ENCODE measurements at places on chromosomes 1 and 21.

DNA sequence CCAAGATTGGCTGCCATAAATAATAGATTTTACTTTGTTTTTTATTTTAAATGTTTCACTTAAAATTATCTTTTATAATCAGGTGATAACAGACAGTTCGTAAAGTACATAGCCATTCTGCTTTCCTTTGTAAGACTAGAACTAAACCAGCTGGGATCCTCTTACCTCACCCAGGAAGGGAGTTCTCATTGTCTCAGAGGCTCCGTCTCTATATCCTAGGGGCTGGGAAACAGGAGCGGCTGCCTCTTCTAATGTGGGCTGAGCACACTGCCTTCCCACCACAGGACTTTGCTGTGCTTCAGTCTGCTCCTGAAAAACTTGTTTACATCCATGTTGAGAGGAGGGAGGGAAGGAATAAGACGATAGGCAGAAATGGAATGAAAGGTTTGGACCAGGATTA, 45.6 kb upstream of the PGD start:
- H3K4me3 ChIP-seq = no peak overlapping the region
- peaks cover 7% of the 10 kb centered on the region for H3K36me3 ChIP-seq
- H3K4me1 ChIP-seq = no peaks in the 10 kb centered on the region
- DNase-seq = no peak

- H3K27ac ChIP-seq = peak overlapping the region; percentile 93
- H3K4me3 ChIP-seq = peak overlapping the region; percentile 100
- DNase-seq = peak; percentile 43
- peaks cover 41% of the 10 kb centered on the region for H3K36me3 ChIP-seq
Observed at GRCh38 chr1:101240041-101240430, 3.2 kb downstream of the S1PR1 start.

GRCh38 chr1:46536527-46536926, 14.9 kb downstream of the KNCN start:
- no peak for DNase-seq
- peaks cover 8% of the 10 kb centered on the region for H3K4me1 ChIP-seq
- no peaks in the 10 kb centered on the region for H3K36me3 ChIP-seq
- no peak overlapping the region for H3K27ac ChIP-seq
- H3K4me3 ChIP-seq = no peak overlapping the region

DNA sequence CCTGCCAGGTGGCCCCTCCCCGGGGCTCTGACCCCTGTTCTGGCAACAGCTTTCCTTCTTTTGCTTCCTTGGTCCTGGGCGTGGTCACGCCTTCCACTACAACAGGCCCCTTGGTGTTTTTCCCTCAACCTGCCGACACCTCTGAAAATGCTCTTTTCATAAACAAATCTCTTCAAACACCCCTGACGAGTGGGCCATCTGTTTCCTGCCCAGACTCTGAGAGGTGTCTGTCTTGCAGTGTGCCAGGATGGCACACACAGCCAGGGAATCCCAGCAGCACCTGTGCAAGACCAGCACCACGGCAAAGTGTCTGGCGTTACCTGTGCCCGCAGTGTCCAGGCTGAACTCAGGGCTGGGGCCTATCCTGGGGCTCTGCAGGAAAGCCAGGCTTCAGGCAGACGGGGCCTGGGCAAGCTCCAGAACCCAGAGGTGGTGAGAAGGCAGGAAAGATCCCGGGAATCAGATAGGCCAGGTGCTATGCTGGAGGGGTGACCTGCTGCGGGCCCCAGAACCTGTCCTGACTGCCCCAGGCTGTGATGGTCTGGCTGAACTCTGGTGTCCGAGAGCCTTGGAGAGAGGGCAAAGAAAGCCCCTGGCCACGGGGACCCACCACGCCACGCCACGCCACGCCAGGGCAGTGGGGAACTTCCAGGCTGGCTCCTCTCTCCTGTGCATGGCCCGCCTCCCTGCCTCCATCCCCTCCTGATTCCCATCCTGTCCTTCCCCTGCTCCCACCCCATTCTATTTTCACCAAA, 88.9 kb downstream of the SIK1 start:
- peaks cover 39% of the 10 kb centered on the region for H3K27me3 ChIP-seq
- peak overlapping the region; percentile 93 for H3K27ac ChIP-seq
- H3K4me3 ChIP-seq = peak overlapping the region; percentile 26
- DNase-seq = no peak

DNA sequence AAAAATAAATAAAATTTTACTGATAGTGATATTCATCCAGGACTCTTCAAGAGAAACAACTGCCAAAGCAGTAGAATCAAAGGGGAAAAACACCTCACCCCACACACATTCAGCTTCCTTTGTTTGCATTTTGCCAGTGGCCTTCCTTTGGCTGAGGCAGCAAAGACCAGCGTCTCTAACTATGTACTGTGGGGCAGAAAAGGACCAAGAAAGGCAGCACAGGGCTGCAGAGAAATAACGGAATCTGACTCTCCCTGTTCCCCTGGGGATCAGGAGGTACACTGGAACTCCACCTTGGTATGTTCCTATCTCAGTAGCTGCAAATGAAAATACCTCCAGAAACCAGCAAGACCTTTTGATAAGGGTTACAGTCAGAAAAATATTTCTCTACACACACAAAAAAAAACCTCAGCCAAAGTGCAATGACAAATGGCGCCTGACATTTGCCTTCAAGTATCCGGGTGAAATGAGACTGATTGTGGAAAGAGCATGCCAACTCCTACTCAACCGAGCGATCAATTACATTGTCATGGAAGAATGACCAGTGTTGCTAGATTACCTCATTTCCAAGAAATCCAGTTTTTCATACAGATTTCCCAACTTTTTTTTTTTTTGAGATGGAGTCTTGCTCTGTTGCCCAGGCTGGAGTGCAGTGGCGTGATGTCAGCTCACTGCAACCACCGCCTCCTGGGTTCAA, 50.9 kb downstream of the TARBP1 start:
- DNase-seq = no peak
- H3K4me3 ChIP-seq = no peak overlapping the region

DNA sequence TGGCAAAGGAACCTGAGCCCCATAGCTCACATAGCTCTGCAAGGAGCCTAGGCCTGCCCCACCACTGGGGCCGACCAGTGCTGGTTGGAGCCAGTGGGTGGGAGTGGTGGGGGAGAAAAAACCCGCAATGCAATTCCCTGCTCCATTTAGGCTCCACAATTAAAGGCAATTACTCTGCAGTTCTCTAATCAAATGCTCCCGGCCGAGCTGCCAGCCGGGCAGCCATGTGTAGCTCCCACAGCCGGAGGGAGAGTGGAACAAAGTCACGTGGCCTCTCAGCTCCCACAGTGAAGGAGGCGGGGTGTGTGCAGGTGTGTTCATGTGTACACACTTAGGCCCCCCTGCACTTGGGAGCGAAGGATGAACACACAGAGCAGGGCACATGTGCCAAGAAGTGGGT, 81.6 kb downstream of the KIRREL1 start:
- no peaks in the 10 kb centered on the region for H3K4me1 ChIP-seq
- no peak for DNase-seq
- H3K27me3 ChIP-seq = no peaks in the 10 kb centered on the region
- H3K36me3 ChIP-seq = no peaks in the 10 kb centered on the region
- no peak overlapping the region for H3K27ac ChIP-seq

DNA sequence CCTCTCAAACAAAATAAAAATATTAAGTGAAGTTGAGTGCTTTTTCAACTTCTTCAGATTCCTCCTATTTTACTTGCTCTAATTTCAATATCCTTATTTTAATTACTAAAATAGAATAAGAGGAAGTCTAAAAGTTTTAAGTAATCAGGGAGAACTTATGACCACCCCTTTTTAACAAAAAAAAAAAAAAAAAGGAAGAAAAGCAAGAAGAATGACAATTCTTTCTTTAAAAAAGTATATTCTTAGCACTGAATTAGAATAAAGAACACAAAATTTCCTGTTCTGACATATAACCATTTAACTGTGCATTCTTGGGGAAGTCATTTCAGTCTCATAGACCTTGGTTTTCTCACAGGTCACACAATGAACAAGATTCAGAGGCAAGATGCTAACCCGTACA, 46.8 kb downstream of the SAMSN1 start:
- no peaks in the 10 kb centered on the region for H3K27me3 ChIP-seq
- DNase-seq = no peak
- H3K4me3 ChIP-seq = no peak overlapping the region

DNA sequence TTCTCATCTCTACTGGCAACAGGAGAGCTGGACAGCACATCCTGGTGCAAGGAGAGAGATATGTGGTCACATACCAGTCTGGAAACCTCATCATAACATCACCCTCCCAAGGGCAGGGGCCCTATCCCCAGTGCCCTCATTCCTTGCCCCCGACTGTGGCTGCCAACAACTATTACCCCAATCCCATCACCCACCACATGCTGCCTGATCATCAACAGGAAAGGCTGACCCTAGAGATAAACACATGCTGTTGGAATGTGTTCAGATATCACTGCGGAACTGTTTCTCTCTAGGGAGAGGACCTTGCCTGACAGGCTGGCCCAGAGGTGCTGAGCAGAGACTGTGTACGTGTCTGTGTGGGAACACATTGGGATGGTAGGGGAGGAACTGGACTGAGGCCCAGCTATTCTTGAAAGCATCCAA, 4.5 kb upstream of the INKA2 start:
- no peak for DNase-seq
- no peaks in the 10 kb centered on the region for H3K36me3 ChIP-seq
- H3K4me1 ChIP-seq = peaks cover 15% of the 10 kb centered on the region
- H3K4me3 ChIP-seq = no peak overlapping the region
- no peak overlapping the region for H3K27ac ChIP-seq

- peak overlapping the region; percentile 91 for H3K27ac ChIP-seq
- H3K4me1 ChIP-seq = peaks cover 60% of the 10 kb centered on the region
- no peak for DNase-seq
- no peaks in the 10 kb centered on the region for H3K36me3 ChIP-seq
Observed at GRCh38 chr1:11802616-11802972, 3.2 kb downstream of the MTHFR start.

DNA sequence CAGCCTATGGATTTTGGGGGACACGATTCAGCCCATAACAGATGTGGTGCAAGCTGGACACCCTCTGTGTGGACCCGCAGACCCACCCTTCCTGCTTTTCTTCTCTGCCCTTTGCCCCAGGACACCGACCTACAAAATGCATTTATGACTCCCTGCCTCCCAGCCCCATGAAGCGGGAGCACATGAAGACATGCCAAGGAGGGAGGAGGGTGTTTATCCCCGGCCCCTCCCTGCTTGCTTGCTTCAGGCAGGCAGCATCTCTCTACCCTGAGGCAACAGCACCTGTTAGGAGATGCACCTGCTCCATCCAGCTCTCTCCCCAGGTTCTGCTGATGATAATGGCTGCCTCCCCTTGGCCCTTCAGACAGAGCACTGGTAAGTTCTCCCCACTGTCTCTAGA, 187.5 kb downstream of the PSMG1 start:
- H3K27me3 ChIP-seq = peaks cover 2% of the 10 kb centered on the region
- H3K4me1 ChIP-seq = no peaks in the 10 kb centered on the region

DNA sequence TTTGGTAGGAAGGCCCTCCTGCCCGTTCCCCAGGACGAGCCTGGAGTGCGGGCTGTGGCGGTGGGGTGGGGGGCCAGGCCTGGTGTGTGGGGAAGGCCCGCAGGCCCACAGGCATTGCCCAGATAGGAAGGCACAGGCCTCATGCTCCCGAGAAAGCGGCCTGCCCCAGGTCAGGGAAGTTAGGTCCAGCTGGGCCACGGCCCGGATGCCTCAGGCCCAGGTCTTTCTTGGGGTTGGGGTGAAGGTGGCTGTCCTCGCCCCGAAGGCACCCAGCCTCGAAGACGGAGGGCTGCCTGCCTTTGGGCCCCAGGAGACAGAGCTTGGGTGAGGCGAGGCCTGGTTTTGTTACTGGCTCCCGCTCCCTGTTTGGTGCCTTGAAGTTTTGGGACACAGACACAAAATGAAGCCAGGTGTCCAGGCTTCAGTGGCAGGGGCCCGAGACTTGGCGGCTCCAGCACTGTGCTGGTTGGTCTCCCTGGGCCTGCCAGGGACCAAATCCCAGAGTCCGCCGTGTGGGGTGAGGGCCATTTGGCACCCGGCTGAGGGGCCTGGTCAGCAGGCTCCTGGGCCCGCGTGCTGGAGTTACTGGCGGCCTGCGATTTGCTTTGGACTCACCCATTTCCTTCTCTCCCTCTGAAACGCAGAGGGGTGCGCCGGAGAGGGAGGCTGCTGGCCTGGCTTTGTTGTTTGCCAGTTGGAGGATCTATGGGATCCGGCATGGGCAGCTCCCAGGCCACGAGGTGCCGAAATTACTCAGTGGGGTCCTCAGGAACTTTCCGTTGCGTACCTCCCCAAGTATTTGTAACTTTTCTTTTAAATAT, 2.0 kb downstream of the SKI start:
- H3K27ac ChIP-seq = peak overlapping the region; percentile 95
- peak overlapping the region; percentile 96 for H3K4me3 ChIP-seq
- peaks cover 80% of the 10 kb centered on the region for H3K27me3 ChIP-seq
- DNase-seq = no peak

- peaks cover 53% of the 10 kb centered on the region for H3K36me3 ChIP-seq
- H3K27me3 ChIP-seq = peaks cover 1% of the 10 kb centered on the region
- no peak overlapping the region for H3K4me3 ChIP-seq
- H3K27ac ChIP-seq = no peak overlapping the region
- H3K4me1 ChIP-seq = peaks cover 74% of the 10 kb centered on the region
Observed at GRCh38 chr1:174975764-174976163, 24.0 kb upstream of the CACYBP start.

DNA sequence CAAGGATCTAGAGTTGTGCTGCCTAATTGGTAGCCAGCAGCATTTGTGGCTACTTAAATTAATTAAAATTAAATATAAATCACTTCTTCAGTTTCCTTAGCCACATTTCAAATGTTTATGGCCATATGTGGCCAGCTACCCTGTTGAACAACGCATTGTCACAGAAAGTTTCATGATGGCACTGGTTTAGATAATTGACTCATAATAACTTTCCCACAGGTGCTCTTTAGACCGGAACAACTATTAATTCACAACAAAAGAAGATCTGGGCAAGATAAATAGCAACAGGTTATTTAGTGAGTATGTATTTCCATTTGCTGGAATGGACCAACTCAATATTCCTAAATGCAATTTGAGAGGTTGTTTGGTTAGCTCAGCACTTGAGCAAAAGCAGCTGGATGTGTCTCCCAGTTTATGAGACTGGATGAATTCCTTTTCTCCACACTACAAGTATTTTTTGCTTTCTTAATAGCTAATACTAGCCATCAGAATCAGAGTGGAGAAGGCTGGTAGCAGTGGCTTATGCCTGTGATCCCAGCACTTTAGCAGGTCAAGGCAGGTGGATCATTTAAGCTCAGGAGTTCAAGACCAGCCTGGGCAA, 3.7 kb upstream of the AMIGO1 start:
- H3K4me3 ChIP-seq = no peak overlapping the region
- DNase-seq = no peak
- peaks cover 6% of the 10 kb centered on the region for H3K27me3 ChIP-seq
- no peaks in the 10 kb centered on the region for H3K36me3 ChIP-seq

Measured in immature natural killer cell (primary cell).